T-helper 22 cell (primary cell): ENCODE measurements at places on chromosomes 5 and 9.

GRCh38 chr5:167713896-167714295, 577.5 kb upstream of the WWC1 start:
- no peak for DNase-seq

- no peak for DNase-seq
Measured at GRCh38 chr5:2675548-2675947, 75.9 kb downstream of the IRX2 start.

GRCh38 chr5:157026789-157027424, 32.0 kb downstream of the HAVCR1 start:
- no peak for DNase-seq

- DNase-seq, result no peak
Measured at GRCh38 chr9:98569491-98569890, 139.2 kb downstream of the GABBR2 start.

- no peak for DNase-seq
Measured at GRCh38 chr5:61268871-61269270, 63.2 kb upstream of the ZSWIM6 start.

DNA sequence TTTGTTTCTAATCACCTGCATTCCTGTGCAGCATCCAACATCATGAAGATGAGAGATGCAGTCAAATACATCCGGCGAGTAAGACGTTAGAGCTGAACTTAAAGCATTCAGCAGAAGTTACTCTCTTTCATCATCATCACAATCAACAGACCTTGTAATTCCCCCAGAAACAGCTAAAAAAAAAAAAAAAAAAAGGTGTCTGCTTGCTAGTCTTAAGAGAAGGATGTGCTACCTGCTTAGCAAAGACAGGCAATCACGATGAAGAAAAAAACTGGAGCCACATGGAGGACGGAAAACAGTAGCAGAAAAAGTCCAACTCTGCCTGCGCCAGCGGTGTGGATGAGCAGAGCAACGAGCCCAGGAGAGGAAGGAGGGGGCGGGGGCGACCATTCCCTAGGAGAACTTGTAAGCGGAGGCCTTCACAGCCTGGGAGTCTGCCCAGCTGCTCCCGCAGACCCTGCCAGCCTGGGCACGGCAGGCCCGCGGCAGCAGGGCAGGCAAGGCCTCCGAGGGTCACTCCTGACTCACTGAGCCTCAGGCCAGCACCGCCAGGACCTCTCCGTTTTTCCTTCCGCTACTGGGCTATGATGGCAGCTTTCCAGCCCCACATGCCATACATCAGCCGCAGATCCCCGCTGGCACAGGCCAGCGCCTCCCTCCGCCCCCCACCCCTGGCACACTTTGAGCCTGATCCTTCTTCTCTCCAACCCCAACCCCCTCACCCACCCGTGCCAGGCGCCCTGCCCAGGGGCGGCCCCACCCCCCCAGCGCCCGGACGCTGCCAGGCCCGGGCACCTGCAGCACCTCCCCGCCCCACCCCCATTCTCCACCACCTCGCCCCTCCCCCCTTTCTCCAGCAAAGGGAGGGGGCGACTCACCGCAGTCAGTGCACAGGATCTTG, 1.4 kb downstream of the NRG2 start:
- DNase-seq, result no peak

DNA sequence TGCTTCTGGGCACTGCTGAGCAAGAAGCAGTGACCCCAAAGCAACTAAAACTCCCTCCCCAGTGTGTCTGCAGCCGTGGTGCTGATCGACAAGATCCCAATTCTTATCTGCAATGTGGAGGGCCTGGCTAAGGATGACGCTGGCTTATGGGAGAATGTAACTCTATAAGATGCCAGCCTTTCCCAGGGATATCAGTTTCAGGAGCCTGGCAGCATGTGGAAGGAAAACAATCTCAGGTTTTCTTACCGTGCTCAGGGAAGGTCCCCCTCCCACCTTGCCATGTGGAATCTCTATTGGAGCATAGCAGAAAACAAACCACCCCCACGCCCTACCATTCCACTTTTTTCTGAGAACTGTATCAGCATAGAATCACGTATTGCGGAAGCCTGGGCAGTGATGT, 87.7 kb upstream of the PTPN3 start:
- DNase-seq, result no peak

- no peak for DNase-seq
Measured at GRCh38 chr5:149374801-149375200, 4.3 kb downstream of the IL17B start.

DNA sequence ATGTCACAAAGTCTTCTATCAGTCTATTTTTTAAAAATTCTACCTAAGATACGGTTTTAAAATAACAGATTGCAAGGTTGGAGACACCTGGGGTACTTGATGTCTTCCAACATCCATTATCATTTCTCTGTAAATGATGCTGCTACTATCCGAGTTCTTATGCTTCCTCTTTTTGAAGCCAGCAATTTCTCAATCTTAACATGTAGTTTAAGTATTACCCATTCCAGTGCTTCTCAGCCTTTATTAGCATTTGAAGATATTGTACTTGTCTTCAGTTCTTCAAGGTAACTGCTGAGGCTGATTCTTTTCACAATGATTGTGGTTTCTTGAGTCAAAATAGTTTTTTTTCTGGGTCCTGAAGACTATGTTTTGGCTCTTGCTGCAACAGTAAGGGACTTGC, 96.4 kb upstream of the SELENOP start:
- DNase-seq, result no peak

GRCh38 chr9:93354451-93354850, 97.0 kb upstream of the FAM120A start:
- DNase-seq, result no peak

- DNase-seq, result no peak
Measured at GRCh38 chr9:124259158-124259808, 1.5 kb downstream of the NEK6 start.

GRCh38 chr9:137457406-137458193, 1.5 kb downstream of the NSMF start:
- no peak for DNase-seq

DNA sequence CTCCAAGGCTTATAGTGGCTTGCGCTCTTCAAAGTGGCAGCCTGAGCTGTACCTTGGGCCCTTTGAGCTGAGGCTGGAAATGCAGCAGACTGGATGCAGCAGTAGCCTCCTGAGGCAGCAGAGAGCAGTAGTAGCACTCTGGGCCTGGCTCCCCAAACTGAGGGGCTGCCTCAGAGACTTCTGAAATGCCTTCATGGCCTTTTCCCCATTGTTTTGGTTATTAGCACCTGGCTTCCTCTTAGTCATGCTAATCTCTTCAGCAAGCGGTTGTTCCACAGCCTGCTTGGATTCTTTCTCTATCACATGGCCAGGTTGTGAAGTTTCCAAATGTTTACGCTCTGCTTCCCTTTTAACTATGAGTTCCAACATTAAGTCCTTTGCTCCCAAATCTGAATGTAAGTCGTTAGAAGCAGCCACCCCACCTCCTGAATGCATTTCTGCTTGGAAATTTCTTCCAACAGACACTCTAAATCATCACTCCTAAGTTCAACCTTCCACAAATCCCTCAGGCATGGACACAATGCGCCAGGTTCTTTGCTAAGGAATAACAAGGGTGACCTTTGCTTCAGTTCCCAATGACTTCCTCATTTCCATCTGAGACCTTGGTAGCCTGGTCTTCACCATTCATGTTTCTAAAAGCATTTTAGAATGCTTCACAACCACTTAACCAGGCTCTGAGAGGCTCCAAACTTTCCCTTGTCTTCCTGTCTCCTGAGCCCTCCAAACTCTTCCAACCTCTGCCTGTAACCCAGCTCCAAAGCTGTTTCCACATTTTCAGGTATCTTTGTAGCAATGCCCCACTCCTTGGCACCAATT, 145.8 kb downstream of the ZDHHC21 start:
- no peak for DNase-seq

DNA sequence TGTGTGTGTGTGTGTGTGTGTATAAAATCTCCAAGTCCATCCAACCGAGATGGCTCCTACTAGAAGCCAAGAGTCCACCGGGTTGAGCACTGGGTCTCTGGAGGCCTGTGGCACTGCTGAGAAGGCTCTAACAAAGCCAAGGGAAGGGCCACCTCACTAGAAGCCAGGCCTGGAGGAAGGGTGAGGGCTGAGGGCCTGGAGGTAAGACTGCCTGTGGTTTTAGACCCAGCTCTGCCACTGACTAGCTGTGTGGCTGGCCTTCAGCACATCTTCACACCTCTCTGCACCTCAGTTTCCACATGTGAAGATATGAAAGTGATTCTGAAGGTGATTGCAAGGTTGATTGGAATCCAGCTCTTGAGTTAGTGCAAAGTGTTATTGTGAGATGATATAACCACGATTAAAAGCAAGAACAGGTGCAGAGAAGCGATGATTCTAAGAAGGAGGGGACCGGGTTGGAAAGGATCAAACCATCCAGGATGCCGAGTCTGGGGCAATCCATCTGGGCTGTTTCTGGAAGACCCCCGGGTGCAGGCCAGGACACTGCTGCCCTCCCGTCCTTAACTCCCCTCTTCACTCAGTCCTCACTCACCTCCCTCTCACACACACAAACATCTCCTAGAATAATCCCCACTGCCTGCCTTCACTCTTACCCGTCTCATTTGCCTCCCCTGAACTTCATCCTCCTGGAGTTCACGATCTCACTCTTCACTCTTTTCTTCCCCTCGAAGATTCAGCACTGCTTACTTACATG, 2.3 kb downstream of the IL4 start:
- no peak for DNase-seq

DNA sequence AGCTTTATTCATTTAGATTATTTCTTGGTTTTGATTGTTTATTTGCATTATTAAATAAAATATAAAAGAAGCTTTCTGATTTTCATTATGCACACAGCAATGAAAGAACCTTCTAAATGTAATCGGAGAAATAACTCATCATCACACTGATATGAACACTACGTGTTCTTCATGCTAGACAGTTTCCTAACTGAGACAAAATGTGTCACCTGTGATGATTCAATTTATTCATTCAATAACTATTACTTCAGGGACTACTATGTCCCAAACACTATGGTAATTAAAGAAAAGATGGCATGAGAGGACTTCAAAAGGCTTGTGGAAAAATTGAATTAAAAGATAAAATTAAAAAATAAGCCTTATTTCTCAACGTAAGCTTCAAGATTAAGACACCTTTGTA, 118.1 kb downstream of the SPEF2 start:
- no peak for DNase-seq

GRCh38 chr5:16095612-16096011, 84.0 kb downstream of the MARCHF11 start:
- no peak for DNase-seq

GRCh38 chr5:143078971-143079370, 308.8 kb downstream of the ARHGAP26 start:
- no peak for DNase-seq

DNA sequence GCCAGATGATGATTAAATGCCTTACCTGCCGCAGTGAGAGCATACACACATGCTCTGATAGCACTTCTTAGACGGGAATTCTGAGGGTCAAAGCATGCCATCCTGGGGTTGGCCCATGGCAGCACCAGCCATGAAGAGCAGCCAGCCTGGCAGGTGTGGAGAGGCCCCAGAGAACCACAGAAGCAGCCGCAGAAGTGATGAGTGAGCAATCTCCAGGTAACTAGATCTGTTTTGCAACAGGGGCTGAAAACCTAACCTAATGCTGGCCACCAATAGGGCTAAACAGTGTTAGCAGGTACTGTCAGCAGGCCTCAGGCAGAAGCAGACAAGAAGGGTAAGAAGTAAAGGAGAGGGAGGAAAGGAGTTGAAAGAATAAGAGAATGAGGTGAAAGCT, 33.5 kb upstream of the HOMER1 start:
- no peak for DNase-seq

- DNase-seq, result no peak
Measured at GRCh38 chr5:10789021-10789420, 28.0 kb upstream of the DAP start.

DNA sequence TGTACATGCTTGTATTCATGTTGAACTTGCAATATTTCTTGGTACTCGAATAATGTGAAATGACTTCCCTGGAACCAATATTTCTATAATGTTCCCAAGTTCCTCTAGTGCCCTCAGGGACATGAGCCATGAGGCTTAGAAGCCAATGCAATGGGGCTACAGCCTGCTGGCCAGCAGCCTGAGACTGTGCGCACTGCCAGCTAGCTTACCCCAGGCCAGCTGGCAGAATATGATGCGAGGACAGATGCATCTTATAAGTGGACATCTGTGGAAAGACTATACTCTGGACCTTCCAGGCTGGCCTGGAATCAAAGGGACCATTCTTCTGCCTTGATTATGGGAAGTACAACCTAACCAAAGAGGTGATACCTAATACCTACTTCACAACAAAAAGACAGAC, 1862.0 kb upstream of the ACO1 start:
- DNase-seq, result no peak

GRCh38 chr9:131708226-131709002, 31.5 kb downstream of the RAPGEF1 start:
- no peak for DNase-seq

DNA sequence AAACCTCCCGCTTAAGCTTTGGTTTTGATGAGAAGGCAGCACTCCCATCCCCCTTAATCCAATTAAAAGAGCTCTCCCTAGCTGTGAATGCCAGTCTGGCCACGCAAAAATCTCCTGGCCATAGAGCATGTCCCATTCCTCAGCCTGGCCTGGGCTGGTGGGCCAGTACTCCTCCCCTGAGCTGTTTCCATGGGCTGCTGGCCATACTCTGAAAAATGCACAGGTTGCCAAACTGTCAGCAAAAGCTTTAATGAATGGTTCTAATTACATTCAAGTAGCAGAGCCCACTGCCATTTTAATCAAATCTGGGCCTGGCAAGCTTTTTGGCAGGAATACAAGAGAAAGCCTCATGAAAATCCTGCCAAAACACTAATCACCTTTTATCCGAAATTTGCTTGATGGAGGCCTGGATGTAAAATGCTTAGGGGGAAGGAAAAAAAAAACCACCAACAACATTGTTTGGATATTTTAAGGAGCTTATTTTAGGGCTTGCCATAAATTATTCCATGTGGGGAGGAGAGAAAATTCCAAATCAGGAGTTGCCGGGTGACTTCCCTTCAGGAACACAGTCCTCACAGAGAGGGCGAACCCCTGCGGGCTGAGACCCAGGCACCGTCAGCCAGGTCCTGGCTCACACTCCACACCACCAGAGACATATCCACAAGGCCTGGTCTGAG, 243.3 kb downstream of the SEC61B start:
- no peak for DNase-seq

DNA sequence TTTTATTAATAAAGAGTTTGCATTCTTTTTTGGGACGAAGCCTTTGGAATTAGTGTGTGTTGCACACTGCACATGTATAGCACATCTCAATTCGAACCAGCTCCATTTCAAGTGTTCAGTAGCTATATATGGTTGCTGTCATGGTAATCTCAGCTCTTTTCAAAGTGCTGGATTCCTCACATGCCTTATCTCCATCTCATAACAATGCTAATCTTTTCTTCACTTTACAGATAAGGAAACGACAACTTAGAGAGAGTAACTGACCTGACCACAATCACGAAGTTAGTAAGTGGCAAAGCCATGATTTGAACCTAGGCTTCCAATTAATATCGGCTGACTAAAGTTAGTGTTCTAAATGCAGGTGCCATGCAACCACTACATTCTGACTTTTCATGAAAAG, 204.8 kb upstream of the RASEF start:
- DNase-seq, result no peak

- DNase-seq, result no peak
Measured at GRCh38 chr9:112726428-112726827, 8.5 kb upstream of the INIP start.
